ENCODE measurements at places on chromosomes 16 and 17.

- DNase-seq = no peak
Observed at GRCh38 chr17:1431631-1432104, 24.4 kb downstream of the CRK start.

- no peak for DNase-seq
Observed at GRCh38 chr16:65294708-65295107, 172.8 kb upstream of the CDH11 start.

DNA sequence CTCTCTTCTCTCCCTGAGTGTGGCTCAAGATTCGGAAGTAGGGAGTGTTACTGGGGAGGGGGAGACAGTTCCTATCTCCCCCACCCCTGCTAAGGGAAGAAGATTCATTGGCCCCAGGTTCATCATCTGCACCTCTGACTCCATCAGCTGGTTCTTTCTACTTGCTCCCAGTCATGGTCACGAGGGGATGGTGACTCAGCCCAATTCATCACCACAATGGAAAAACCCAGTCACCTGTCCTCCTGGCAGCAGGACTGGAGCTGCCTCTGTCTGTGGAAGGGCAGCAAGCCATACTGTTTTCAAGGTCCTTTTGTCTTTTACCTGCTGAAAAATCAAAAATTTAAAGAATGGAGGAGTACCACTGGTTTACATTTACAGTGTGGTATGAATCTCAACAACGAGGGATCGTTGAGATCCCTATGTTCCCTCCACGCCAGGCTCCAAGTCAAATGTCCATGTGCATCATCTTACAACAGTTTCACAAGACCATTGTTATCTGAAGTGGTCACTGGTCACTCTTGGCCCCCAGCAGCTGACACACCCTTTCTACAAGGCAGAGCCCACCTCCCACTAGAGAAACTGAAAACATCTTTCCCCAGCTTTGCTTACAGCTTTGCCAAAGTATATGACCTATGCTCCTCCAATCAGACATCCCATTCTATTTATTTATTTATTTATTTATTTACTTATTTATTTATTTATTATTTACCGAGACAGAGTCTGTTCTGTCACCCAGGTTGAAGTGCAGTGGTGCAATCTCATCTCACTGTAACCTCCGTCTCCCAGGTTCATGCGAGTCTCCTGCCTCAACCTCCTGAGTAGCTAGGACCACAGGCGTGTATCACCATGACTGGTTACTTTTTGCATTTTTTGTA is 40.4 kb upstream of the NDRG4 start:
- no peak for DNase-seq

GRCh38 chr16:48822431-48822830 is 212.5 kb upstream of the N4BP1 start:
- no peak for DNase-seq

GRCh38 chr17:76097716-76098295 is 5.8 kb downstream of the EXOC7 start:
- DNase-seq = no peak

GRCh38 chr17:68182011-68182306 is 65.9 kb upstream of the AMZ2 start:
- DNase-seq = no peak

- DNase-seq = no peak
Observed at GRCh38 chr17:35147375-35147905, at the start of gene UNC45B. UNC45B (plus strand) TSS chr17:35147817; CDS start chr17:35148264, 447 bp downstream.

GRCh38 chr17:17506181-17506741 is 10.1 kb upstream of the RASD1 start:
- no peak for DNase-seq

DNA sequence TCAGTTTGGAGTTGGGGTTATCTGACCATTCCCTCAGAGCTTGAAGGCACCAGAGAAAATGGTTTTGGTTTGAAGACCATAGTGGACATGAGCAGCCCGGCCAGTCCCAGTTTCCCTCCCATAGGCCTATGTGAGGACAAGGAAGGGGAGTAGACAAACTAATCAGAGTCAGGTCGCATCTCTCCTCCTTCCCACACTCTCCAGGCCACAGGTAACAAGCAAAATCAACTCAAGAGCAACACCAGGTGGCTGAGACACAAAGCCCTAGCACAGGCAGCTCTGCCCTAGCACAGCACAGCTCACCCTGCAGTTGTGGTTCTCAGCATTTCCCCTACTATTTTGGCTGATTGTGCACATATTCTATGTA is 7.2 kb downstream of the SUPT4H1 start:
- DNase-seq = no peak

DNA sequence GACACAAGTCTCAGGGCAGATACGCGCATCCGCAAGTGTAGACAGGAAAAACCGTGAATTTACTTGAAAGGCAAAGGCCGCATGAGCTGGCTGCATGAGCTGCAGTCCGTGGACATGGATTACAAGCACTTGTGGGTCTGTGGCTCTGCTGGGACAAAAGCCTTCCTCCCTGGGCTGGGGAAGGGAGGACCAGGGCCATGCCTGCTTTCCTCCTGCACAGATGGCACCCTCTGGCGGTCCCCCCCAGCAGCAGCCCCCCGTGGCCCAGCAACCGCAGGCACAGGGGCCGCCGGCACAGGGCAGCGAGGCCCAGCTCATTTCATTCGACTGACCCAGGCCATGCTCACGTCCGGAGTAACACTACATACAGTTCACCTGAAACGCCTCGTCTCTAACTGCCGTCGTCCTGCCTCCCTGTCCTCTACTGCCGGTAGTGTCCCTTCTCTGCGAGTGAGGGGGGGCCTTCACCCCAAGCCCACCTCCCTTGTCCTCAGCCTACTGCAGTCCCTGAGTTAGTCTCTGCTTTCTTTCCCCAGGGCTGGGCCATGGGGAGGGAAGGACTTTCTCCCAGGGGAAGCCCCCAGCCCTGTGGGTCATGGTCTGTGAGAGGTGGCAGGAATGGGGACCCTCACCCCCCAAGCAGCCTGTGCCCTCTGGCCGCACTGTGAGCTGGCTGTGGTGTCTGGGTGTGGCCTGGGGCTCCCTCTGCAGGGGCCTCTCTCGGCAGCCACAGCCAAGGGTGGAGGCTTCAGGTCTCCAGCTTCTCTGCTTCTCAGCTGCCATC is 1.7 kb upstream of the MRPL12 start:
- DNase-seq = no peak
